Hematopoietic multipotent progenitor cell treated with erythropoietin and hydrocortisone succinate and interleukin-3 and kit ligand, for 8 days (in vitro differentiated cells): ENCODE measurements at places on chromosomes 11 and 22.

- no peak for DNase-seq
Measured at GRCh38 chr22:37169406-37169805, 18.6 kb downstream of the C1QTNF6 start.

- no peak for DNase-seq
Measured at GRCh38 chr11:11960687-11961086, 47.7 kb downstream of the DKK3 start.

DNA sequence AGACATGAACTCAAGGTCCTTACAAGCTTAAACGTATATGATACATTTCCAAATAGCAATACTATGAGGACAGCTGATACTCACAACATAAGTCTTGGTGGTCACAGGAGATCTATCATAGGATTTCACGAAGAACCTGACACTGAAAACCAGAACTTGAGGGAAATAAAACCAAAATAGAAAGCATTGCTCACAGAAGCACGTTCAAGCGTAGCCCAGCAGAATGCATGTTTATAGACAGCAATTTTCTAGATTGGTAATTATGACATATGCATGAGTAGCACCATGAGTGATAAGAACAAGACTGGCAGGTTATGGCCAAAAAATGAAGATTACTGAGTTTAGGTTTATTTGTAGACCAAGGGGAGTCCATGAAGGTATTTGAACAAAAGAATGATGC lies 243.5 kb downstream of the ETS1 start:
- DNase-seq = no peak

GRCh38 chr11:68843703-68844312 lies 2.1 kb upstream of the CPT1A start:
- DNase-seq = peak; percentile 84

- no peak for DNase-seq
Measured at GRCh38 chr22:50139843-50140415, 30.6 kb upstream of the PANX2 start.

DNA sequence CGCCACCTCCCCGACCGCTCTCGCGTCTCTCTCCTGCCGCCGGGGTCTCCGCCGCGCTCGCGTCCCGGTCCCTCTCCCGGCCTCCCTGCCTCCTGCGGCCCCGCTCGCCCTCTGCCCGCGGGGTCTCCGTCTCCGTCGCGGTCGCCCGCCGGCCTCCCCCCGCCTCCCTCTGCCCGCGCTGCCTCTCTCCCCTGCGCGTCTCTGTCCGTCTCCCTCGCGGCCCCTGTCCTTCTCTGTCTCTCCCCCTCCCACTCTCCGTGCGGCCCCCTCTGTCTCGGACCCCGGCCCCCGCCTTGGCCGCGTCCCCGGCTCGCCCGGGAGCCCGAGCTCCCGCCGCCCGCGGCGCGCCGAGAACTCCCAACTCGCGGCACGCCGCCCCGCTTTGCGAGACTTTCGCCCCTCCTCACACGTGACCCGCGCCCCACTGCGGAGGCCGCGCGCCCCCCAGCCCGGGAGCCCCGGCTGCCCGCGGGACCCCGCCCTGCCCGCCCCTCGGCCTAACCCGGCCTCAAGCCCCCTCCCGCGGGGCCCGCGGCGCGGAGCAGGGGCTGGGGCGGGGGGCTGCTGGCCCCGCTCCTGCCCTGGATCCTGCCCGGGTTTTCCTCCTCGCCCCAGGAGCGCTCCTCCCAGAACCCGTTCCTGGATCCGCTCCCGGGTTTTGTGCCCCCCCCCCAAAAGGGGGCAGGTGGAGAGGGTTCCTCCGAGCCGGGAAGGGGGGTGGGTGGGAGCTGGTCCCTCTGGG lies 702 bp upstream of the KCNJ4 start:
- DNase-seq = no peak

DNA sequence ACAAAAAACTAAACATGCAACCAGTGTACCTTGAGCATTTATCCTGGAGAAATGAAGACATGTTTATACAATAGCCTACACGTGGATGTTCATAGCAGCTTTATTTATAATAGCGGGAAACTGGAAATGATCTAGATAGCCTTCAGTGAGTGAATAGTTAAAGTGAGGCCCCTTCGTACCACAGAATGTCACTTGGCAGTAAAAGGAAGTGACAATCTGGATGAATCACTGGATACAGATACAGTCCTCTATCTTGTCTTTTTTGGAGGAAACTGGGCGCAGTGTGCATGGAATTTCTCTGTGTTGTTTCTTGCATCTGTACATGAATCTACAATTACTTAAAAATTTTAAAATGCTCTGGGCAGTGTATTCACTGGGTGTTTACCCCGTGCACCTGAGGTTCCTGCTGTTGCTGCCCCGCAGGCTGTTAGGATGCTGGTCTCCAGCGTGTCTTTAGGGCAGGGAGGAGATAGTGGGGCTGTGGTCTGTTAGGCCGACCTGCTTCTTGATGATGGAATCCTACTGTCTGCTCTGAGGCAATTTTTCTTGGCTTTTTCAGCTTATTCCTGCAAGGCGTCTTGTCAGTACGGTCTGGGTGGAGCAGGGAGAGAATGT lies 23.2 kb downstream of the DERL3 start:
- no peak for DNase-seq

- no peak for DNase-seq
Measured at GRCh38 chr22:47142427-47143046, 380.1 kb downstream of the TBC1D22A start.

- no peak for DNase-seq
Measured at GRCh38 chr11:117866526-117866925, 9.9 kb downstream of the FXYD6 start.

GRCh38 chr11:57515332-57516060 lies at the start of gene SLC43A1:
Gene SLC43A1, minus strand, starts transcription at chr11:57515702. Its CDS starts 1,591 bp downstream, at chr11:57514111.
- DNase-seq = peak; percentile 72

- no peak for DNase-seq
Measured at GRCh38 chr22:37560608-37561211, 430 bp downstream of the CDC42EP1 start.

- no peak for DNase-seq
Measured at GRCh38 chr11:65894034-65894591, 3.6 kb downstream of the CCDC85B start.

GRCh38 chr22:42879371-42880021 lies 22.4 kb upstream of the ARFGAP3 start:
- DNase-seq = no peak

DNA sequence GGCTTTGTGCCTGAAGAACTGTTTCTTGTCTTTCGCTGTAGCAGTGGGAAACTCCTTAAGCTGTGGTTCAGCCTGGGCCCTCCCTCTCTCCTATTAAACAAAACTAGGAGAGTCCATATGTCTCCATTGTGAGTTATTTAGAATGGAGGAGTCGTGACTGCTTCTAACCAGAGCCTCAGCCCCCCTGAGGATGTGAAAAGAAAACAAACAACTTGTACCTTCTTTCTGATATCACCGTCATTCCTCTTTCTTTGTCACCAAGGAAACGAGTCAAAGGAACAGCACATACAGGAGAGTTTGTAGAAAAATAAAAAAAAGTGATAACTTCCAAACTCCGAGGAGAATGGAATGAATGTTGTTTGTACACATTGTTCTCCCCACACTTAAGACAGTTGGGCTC lies 11.6 kb upstream of the EXT2 start:
- no peak for DNase-seq

DNA sequence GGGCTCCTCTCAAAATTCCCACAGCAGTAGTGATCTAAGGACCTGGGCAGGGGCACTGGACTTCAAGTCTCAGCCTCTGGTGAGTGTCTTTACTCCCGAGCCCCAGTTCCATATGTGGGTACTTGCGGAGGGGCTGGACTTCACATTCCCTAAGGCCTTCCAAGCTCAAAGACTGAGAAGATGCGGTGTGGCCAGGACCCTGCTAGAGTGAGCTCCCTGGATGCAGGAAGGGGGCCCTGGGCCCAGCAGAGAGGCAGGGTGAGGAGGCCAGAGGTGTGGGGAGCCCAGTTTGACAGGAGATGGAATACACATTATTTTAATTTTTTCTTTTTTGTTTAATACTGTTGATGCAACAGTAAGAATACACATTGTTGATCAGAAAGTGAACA lies 83.7 kb downstream of the IGLL1 start:
- DNase-seq = no peak

- no peak for DNase-seq
Measured at GRCh38 chr11:2703363-2704141, 3.8 kb upstream of the KCNQ1OT1 start.

- no peak for DNase-seq
Measured at GRCh38 chr11:12376259-12377081, 901 bp upstream of the PARVA start.

DNA sequence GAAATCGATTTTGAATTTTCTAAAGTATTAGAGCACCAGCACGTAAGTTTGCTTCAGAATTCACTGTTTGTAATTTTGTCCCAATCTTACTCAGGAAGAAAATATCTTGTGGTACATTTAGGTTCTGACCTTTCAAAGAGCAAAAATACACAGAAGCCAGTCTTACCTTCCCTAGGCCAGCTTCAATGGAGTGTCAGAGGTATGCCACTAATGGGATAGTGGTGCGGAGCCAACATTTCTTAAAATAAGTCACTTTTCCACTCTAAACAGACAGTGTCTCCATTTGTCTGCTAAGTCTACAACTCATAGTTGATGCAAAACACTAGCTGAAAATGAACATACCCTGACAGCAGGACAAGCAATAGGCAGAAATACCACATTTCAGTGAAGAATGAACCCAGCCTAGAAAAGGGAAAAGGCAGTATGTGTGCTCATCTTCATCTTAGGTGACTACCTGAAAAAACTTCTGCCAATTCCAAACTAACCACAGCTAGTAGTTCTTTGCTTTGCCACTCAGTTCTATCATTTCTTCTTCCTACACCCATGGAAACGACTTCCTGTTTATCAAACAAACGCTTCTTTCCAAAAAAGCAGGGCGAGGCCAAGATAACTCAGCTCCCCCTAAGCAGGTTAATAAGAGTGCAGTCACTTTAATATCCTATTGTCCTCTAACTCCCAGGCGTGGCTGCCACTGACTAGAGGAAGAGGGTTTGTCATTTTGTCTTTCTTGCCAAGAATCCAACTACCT lies 94.0 kb upstream of the APOA1 start:
- DNase-seq = peak; percentile 84

- no peak for DNase-seq
Measured at GRCh38 chr11:34324466-34324865, 33.3 kb downstream of the ABTB2 start.

DNA sequence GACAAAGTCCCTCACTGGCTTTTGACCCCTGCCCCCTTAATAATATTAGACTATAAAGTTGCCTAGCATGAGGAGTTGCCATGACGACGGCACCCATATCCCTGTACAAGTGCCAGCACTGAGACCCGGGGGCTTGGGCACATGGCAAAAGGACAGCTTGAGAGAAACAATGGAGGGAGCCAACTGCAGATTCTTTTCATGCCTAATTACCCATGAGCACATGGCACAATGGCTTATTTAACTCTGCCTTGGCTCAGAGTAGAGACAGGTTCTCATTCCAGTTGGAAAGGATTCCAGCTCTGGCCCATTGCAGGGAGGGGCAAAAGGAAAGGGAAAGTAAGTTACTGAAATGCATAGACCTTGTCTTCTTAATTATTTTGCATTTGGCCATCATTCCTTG lies 261.2 kb upstream of the UBASH3B start:
- DNase-seq = no peak

DNA sequence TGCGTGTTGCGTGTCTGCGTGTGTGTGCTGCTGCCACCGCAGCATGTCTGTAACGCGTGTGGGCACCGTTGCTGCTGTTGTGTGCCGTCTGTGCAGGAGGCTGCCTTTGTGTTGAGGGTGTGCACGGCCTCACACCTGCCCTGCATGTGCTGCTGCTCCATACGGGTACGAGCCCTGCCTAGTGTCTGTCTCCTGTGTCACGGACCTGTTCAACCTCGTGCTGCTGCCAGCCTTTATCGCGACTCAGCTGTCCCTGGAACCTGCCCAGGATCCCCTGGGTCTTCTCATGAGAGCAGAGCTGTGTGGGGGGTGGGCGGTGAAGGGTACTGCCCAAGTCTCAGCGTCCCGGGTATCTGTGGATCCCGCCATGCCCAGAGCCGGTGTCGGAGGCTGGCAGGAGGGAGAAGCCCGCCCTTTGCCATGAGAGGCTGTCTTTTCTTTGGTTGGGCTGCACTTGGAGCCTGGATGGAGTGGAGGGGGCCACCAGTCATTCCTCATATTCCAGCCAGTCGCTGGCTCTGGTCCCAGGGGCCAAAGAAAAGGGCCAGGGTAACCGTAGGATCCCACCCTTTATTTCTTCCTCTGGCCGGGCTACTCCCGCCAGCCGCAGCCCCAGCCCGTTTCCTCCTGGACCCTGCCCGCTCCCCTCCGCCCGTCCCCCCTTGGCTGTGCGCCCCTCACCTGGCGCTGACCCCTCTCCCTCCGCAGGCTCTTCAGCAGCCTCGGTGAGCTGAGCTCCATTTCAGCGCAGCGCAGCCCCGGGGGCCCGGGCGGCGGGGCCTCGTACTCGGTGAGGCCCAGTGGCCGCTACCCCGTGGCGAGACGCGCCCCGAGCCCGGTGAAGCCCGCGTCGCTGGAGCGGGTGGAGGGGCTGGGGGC lies 7.8 kb upstream of the ACR start:
- no peak for DNase-seq

GRCh38 chr11:78168539-78169477 lies 19.6 kb downstream of the KCTD21 start:
- DNase-seq = no peak

- peak; percentile 41 for DNase-seq
Measured at GRCh38 chr11:3959015-3959902, 103.8 kb downstream of the STIM1 start.

DNA sequence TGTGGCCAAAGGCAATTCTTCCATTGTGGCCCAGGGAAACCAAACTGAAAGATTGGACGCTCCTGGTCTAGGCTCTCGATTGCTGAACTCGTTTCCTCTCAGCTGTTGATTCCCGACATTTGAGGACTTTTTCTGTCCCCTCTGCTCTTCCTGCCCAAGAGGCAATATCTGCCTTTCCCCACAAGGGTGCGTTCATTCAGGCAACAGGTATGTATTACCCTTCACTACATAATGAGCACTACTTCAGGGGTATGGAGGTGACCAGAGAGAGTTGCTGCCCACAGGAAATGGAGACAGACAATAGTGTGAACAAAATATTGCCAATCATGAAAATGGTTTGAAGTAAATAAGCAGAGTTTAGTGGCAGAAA lies 8.2 kb downstream of the PTH start:
- peak; percentile 49 for DNase-seq

DNA sequence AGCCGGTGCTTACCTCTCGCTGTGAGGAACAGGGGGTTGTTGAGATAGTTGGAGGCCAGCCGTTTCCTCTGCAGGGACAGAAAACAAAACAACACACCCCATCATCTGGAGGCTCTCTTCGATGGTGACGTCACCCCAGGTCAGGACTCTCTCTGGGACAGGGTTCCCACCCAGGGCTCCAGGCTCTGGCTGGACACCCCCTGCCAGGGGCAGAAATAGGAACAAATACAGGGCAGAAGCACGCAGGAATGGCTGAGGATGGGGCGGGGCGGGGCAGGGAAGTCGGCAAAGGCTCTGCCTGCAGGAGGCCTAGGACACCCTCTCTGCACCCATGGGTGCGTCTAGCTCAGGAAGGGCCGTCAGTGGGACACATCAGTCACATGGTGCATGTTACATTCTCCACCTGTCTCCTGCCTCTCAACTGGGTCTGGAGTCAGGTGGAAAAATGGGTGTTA lies 118.5 kb downstream of the PHF21B start:
- no peak for DNase-seq

- no peak for DNase-seq
Measured at GRCh38 chr11:86421946-86422345, 47.3 kb downstream of the CCDC81 start.
